ENCODE measurements at places on chromosomes 4 and X. TPM values are rescaled to one million over a fixed set of nuclear protein-coding genes. Genes with fewer than 3 reads are reported as not detected.

PCYT1B gene
- 11.7 TPM for total RNA-seq

ASB12 gene
- total RNA-seq: not detected

FABP2 gene
- not detected for total RNA-seq

FBXO8 gene
- total RNA-seq: 47.1 TPM

FGA gene
- total RNA-seq: not detected

RNF113A gene
- total RNA-seq: 14.9 TPM

NAP1L5 gene
- total RNA-seq: 8.2 TPM

PCDH18 gene
- total RNA-seq: 44.9 TPM

PASD1 gene
- not detected for total RNA-seq

NIPAL1 gene
- total RNA-seq: 0.78 TPM

GAGE2A gene
- not detected for total RNA-seq

CABS1 gene
- not detected for total RNA-seq

SMIM14 gene
- total RNA-seq: 30.7 TPM

PRR27 gene
- total RNA-seq: not detected

HERC6 gene
- total RNA-seq: 5.0 TPM

TLR3 gene
- 4.2 TPM for total RNA-seq

RBMXL3 gene
- not detected for total RNA-seq

PRKG2 gene
- 7.3 TPM for total RNA-seq

TBC1D1 gene
- 206 TPM for total RNA-seq

AP1AR gene
- 11.7 TPM for total RNA-seq

MSX1 gene
- total RNA-seq: 3.2 TPM

GPR82 gene
- total RNA-seq: not detected

ARSJ gene
- total RNA-seq: 26.0 TPM

MAGEE2 gene
- not detected for total RNA-seq

DGAT2L6 gene
- total RNA-seq: not detected

ATP5ME gene
- 111 TPM for total RNA-seq

ASB11 gene
- total RNA-seq: not detected

TMEM150C gene
- 8.3 TPM for total RNA-seq

ITIH6 gene
- total RNA-seq: not detected

FAM133A gene
- total RNA-seq: not detected

XAGE1A gene
- total RNA-seq: not detected

NKX1-1 gene
- total RNA-seq: not detected

USO1 gene
- 61.0 TPM for total RNA-seq

SPATA18 gene
- total RNA-seq: 5.5 TPM

All from esophagus muscularis mucosa (tissue), 4 donors.